Stimulated activated CD8-positive, alpha-beta memory T cell treated with anti-CD3 and anti-CD28 coated beads, Interleukin-12 subunit alpha, Interleukin-12 subunit beta, amount 100 ng/mL, for 1 hour (primary cell): ENCODE measurements at places on chromosomes 4 and X.

DNA sequence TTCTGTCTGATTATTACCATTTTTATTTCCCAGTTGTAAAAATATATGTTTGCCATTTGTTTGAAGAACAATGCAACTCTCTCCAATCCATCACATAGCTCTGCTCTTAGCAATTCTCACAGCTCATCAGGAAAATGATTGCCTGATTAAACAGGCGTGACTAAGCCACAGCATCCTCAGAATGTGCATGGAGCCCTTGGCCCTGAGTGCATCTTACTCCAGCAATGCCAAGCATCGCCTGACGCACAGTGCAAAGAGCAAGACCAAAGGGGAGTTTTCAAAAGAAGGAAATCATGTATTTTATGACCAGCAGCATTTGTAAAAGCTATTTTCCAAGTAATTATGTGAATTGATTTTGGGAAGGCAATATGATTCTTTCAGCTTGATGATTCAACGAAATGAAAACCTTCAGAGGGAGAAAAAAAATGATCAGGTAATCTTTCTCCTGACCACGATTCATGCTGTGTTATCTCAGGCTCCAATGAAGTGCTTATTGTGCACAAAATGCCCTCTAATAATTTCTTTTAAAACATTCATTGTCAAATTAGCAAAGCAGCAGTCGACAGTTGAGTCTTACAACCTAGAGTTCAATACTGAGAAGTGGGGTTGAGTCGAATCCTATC, 138.0 kb upstream of the FAM9B start:
- no peak for DNase-seq

- DNase-seq = no peak
Observed at GRCh38 chr4:59127006-59127405, 2016.8 kb upstream of the IGFBP7 start.

DNA sequence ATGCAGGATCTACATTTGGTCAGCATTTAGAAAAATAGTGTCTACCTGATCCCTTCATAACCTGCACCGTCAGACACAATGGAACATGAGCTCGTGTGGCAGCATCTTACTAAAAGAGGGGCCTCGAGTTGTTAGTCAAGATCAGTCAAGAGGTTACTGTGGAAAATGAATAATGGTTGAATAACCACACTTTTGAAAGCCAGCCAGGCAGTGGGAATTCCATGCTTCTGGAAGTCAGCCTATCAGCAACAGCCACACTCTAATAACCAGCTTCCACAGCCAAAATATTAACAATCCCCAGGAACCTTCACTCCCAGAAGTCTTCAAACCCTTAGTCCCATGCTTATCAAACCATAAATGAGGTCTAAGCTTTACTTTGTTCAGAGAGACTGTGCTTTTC, 234.3 kb downstream of the HS3ST1 start:
- no peak for DNase-seq

GRCh38 chrX:138925330-138925729, 213.8 kb upstream of the FGF13 start:
- no peak for DNase-seq

DNA sequence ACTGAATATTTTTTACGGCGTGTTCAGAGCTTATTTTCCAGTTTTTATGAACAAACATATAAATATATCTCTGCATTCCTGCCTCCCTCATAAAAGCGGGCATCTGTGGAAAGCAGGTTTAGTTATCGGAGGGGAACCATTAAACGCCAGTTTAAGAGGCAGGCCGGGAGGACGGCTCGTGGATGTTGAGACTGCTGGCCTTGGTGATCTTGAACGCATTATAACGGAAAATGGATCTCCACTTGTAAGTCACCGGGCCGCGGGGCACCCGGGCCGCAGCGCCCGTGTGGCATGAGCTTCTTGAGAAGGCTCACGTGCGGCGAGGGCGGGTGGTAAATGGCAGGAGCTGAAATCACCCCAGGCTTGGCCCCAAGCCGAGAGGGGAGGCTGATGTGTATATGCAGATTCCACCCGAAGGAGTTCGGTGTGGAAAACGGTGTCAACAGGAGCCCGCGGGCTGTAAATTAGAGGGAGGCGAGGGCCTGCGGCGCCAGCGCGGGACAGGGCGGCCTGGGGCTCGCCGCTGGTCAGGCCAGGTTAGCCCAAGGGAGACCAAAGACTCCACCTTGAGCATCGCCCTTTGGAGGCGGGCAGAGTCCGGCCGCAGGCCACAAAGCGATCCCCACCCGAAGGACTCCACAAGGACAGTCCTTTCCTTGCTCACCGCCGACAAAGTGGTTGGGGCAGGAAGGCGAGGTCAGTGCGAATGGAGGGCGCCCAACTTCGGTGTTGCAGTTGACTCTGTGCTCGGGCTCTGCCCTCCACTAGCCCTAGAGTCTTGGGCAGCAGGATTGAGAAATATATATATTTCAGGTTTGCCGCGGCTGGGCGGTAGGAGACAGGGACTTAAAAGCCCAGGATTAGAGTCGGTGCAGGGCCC, 1.3 kb upstream of the HAND2 start:
- DNase-seq = no peak

DNA sequence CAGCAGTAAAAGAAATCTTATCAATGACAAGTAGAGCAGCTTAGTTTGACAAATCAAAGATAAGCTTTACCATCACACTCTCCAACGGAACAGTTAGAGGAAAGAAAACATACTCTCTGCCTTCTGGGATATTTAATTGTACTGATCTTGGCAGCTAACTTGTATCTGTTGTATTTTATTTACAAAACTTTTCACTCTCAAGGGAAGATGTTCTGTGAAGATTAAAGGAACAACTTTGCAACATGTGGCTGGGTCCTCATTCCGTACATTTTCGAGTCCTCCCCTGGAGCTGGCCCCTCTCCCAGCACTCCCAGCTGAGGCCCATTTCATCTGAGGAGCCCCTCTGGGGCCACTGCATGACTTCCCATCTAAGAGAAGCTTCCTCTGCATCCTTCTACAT, 74.4 kb downstream of the RPS3A start:
- DNase-seq = no peak
